ENCODE measurements at places on chromosomes 11 and 22.

DNA sequence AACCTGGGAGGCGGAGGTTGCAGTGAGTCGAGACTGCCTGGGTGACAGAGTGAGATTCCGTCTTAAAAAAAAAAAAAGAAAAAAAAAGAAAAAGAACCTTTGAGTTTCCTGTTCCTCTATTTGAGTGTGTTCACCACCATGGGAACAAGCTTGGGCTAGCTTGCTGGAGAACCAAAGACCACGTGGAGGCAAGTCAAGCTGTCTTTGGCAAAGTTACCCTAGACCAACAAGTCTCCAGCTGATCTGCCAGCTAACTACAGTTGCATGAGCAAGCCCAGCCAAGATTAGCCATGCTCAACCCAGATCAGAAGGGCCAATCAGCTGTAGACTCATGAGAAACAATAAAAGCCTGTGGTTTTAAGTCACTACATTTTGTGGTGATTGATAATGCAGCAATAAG lies 29.7 kb downstream of the SLN start:
- no peak for DNase-seq

- peak; percentile 64 for DNase-seq
These were observed at the start of gene TIMP3 for GRCh38 chr22:32801537-32802236. Gene TIMP3, plus strand, starts transcription at chr22:32801705. Its CDS starts 297 bp downstream, at chr22:32802002.

DNA sequence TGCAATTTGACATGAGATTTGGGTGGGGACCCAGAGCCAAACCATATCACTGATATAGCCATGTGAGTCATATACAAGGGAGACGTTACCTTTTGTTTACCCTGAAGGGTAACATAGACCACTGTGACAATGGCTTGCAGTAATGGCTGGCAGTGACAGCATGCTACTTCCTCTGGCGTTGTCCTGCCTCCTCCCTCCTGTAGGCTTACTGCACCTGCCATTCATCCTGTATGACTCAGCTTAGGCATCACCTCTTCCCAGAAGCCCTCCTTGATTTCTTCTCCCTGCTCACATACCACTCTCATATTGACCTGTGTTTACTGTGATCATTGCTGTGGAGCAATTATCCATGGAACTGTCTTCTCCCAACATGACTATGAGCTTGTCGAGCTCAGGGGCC lies 12.0 kb upstream of the PVALB start:
- no peak for DNase-seq

DNA sequence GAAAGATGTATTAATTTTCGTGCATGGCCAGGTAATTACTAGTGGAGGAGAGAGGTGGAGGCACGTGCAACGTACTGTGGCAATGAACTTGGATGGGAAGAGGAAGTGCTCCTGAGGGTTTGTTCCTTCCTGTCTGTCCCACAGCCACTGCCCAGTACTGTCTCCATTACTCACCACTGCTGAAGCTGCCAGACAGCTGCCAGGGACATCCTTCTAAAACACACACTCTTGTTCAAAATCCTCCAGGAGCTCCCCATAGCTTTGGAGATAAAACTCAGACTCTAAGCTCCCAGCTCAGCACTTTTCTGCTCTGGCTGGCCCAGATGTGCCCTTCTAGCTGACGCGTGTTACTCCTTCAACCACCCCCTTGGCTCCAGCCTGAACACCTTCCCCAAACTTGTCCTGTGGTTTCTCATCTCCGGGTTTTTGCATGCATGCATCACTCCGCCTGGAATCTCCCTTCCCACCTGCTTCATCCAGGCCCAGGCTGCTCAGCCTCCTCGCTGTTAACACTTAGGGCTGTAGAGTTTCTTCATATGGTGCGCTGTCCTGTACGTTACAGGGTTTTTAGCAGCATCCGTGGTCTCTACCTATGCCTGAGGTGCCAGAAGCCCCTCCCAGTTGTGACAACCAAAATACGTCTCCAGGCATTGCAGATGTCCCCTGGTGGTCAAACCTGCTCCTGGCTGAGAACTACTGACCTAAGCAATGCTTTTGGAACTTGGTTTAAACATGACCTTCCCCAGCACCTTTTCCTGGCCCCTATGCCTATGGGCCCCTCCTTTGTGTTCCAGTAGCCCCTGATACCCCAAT lies 69.5 kb downstream of the C11orf91 start:
- no peak for DNase-seq

DNA sequence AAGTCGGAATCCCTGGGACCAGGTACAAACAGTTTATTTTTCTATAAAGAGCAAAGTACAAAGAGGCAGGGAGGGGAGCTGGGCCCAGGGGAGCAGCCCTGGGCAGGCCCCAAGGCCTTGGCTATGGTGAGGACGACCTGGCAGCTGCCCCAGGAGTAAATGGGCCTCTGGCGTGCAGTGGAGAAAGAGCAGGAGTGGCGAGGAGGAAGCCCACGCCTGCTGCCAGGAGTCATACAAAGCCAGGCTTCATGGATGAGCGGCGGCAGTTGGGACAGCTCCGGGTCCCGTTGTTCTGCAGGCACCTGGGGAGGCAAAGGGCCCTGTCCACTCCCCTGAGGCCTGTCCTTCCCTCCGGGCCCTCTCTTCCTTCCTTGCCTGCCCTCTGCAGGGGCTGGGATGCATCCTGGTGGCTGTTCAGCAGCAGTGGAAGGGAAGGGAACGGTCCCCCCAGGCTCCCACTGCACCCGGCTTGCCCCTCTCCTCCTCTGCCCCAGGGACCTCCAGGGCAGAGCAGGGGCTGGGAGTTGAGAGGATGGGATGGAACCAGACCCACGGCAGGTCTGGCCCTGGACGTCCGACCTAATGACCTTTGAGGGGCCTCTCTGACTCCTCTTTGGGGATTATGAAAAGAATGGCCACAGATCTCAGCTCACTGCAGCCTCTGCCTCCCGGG lies 11.1 kb downstream of the RAPSN start:
- no peak for DNase-seq

DNA sequence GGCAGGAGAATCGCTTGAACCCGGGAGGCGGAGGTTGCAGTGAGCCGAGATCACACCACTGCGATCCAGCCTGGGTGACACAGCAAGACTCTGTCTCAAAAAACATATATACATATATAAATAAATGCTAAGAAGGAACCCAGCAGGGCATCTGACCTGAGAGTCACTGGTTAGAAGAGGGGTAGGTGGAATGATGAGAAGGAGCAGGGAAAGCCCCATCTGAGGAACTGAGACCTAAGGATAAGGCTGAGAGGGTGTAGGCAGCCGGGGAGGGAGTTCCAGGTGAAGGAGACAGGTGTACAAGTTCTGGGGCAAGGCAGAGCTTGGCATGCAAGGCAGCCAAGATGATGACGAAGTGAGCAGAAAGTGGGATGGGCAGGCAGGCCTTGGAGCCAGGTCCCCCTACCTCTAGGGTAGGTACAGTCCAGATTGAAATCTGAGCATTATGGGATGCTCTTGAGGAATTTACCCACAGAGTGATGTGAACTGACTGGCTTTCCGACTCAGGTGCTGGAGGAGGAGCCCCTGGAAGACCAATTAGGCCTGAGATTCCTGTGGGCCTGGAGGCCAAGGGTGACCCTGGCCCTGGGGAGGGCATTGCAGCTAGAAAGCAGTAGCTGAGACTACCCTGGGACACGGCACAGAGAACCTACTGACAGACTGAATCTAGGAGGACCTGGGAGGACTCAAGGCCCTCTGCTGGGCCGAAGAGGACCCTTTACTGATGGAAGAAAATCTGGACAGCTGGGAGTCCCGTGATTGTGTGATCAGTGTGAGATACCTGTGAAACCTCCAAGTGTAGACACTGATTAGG lies 22.8 kb downstream of the KLHL22 start:
- peak; percentile 17 for DNase-seq

DNA sequence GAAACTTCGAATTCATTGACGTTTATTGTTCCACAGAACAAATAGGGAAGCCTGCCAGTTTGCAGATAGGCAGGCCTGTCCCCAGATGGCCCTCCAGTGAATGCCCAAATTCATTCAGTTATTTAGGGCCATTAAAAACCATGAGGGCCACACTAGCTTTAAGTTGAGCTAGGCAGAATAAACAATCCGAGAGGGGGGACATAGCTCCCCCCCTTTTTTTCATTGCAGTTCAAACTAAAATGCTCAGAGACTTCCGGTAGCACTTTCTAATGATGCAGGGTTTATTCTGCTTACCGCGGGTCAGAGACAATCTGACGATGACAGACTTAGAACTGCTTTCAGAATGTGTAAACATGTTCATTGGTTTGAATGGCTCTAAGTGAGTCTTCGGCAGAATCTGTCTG lies 72.0 kb downstream of the ZBTB16 start:
- no peak for DNase-seq

- DNase-seq: peak; percentile 91
These were observed 47.2 kb upstream of the ADA2 start for GRCh38 chr22:17266251-17266971.

DNA sequence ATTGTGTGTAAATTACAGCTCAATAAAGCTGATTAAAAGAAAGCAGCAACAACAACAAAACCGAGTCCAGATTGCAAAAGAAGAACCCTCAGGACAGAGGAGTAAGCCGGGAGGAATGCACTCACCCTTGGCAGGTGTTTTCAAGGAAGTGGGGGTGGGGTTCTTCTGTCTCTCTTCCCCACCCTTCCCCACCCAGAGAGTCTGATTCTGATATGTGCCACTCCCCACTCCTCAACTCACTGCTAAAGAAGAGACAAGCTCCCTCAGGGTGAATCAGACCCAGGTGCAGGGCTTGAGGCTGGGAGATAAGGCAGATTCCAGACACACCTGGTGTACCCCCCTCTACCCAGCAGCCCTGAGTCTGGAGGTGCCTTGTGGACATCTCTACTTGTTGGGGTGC lies 38.4 kb upstream of the PHF21A start:
- DNase-seq: peak; percentile 48

GRCh38 chr11:126157326-126158030 lies 54.0 kb downstream of the RPUSD4 start:
- DNase-seq: no peak

GRCh38 chr22:26556904-26557303 lies 33.0 kb downstream of the TPST2 start:
- DNase-seq: no peak

GRCh38 chr11:17861036-17861755 lies 126.6 kb downstream of the KCNC1 start:
- no peak for DNase-seq

Data from ELF-1 (cell line).